ENCODE measurements at places on chromosomes 13 and 19.

DNA sequence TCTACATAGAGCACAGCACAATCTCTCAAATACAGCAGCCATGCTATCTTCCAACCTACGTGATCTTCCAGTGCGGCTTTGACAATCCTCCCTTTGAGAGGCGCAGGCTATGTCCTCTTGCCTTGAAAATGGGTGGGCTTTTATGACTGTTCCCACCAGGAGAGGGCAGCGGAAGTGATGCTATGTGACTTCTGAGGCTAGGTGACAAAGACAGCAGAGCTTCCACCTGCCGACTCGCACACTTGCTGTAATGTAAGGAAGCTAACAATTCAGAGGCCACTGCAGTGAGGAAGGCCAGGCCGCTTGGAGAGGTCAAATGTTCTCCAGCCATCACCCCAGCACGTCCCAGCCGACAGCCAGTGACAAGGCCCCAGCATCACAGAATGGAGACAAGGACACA, 65.8 kb downstream of the MRPL57 start:
- no peak for DNase-seq

GRCh38 chr19:55253842-55254624, 4.8 kb downstream of the PPP6R1 start:
- peak; percentile 56 for DNase-seq

- DNase-seq: no peak
Measured at GRCh38 chr19:46955813-46956371, 63.7 kb upstream of the NPAS1 start.

DNA sequence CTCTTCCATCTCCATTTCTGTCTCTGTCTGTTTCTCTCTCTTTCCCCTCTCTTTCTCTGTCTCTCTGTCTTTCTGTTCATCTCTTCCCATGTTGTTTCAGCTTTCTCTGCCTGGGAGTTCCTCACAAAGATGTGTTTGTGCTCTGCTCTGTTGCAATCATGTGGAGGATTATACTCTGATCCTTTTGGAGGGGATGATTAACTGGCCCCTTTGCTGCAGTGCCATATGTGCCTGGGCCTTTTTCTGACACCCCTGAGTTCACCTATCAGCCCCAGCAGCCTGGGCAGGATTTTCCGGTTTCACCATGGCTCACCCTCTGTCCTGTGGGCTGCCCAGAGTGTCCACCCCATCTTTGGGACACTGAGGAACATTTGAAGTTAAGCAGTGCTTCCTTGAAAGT, 9.0 kb upstream of the TEX26 start:
- DNase-seq: no peak

DNA sequence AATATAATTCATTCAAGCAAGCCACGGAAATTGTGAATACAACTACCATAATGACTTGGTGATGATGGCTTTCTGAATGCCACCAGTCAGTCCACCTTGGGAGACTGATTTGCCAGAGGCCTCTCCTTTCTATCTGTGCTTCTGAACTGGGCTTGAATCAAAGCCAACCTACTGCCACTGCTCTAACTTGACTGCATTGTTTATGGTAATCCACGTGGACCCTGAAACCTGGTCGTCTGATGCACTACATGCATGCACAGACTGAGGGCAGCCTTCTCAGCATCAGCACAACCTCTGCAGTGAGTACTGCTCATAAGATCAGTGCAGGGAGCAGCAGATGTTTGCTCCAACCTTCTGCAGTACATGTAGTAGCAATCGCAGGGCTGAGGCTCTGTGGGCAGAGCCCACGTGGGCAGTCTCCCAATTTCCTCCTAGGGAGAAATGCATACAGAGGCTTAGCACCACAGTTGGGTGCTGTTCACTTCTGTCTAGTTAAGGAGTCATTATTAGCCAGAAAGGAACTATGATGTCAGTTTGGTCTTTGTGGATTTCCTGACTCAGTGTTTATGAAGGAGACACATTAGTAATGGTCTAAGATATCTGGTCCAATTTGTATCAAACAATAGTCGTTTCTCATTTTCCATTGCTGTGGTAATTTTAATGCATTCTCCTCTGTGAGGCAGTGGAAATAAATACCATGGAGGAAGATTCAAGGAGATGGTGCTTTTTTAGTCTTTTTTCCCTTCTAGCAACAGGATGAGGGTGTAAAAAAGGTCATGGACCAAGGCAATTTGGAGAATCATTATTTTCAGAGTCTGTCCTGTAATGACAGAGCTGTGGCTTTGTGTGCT, 82.5 kb downstream of the AKAP11 start:
- peak; percentile 75 for DNase-seq

DNA sequence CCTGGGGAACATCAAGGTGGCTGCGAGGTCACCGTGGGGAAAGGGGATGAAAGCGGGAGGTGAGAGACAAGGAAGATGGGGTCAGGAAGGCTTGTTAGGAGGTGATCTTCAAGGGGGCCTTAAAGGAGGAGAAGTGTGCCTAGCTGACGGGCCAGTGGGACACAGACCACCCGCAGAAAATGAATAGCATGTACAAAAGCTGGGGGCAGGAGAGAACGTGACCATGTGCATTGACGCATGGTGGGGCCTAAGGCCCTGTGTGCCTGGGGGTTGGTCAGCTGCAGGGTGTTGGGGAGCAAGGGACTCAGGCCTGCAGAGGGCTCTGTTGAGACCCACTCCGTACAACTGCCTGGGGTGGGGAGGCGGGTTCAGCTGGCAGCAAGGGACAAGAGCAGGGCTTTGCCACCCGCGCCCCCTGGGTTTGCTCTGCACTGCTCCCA, 5.9 kb downstream of the RAB8A start:
- no peak for DNase-seq

DNA sequence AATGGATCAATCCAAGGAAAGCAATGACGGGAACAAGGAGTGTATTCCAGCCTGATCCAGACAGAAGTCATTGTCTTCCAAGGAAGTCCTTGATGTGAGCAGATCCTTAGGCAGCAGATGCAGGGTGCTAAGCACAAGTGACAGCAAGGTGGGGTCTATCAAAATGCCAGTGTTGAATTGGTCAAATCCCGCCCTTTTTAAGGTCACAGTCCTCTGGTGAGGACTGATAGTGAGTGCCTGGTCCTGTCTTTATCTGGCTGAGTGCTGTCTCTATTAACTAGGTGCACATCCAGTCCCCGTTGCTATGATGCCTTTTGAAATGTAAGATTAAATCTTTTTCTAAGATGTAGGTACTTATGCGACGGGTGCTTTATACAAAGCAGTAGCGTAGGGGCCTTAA, 1.3 kb upstream of the LAMP1 start:
- no peak for DNase-seq

DNA sequence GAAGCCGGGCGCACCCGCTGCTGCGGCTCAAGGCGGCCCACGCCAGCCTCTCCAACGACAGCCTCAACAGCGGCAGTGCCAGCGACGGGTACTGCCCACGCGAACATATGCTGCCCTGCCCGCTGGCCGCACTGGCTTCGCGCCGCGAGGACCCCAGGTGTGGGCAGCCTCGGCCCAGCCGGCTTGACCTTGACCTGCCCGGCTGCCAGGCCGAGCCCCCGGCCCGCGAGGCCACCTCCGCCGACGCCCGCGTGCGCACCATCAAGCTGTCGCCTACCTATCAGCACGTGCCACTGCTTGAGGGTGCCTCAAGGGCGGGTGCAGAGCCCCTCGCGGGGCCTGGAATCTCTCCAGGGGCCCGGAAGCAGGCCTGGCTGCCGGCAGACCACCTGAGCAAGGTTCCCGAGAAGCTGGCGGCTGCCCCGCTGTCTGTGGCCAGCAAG, 13.0 kb downstream of the C19orf25 start:
- no peak for DNase-seq

GRCh38 chr13:48232420-48233045, 473 bp upstream of the ITM2B start:
- DNase-seq: no peak

GRCh38 chr19:48608798-48609263, 2.3 kb downstream of the SPACA4 start:
- no peak for DNase-seq

DNA sequence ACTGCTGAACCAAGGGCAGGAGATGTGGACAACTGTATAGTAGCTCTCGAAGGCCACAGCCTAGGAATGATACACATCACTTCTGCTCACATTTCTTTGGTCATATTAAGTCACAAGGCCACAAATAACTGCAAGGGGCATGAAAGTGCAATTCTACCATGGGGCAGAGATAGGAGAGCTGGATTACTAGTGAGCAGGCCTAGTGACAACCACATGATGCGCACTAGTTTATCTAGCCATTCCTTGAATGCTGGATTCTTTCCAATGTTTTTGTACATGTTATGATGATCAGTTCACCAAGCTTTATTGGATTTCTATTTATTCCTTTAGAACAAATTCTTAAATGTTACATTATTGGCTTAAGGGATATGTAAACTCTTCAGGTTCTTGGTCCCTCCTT, 100.7 kb downstream of the MIPEP start:
- no peak for DNase-seq

All from stimulated activated CD4-positive, alpha-beta T cell treated with anti-CD3 and anti-CD28 coated beads, Interleukin-1b, Interleukin-23, amount 100 ng/mL, for 48 hours (primary cell).